SJCRH30 (cell line): ENCODE measurements at places on chromosomes 1 and 21. TPM values are rescaled to one million over a fixed set of nuclear protein-coding genes. Genes with fewer than 3 reads are reported as not detected.

The HORMAD1 gene
- 0.36 TPM in 1 of 2 replicates, not detected in the other for total RNA-seq

DNA sequence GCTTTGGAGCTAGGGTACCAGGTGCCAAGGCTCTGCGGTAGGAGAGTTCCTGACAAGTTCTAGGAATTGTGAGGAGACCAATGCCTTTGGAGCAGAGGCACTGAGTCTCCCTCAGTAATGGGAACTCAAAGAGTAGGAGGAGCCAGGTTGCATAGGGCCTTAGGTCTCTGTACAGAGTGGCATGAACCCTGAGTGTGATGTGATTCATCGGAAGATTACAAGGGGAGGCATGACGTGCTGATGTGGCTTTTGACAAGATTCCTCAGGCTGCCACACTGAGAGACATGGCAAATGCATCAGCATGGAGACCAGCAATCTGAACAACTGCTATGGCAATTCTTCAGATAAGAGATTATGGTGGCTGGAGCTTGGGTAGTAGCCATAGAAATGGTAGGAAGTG is 94.6 kb upstream of the SLC44A3 start:
- DNase-seq: no peak
- no peak overlapping the region for H3K27ac ChIP-seq
- peaks cover 18% of the 10 kb centered on the region for H3K4me1 ChIP-seq

The FCER1G gene
- total RNA-seq: 0.28 and 0.30 TPM in 2 replicates

The C1orf210 gene
- not detected in 2 replicates for total RNA-seq

- no peaks in the 10 kb centered on the region for H3K36me3 ChIP-seq
- peaks cover 28% of the 10 kb centered on the region for H3K4me1 ChIP-seq
- peak; percentile 80 for DNase-seq
- H3K27ac ChIP-seq: peak overlapping the region; percentile 84
- H3K4me3 ChIP-seq: peak overlapping the region; percentile 48
- no peaks in the 10 kb centered on the region for H3K27me3 ChIP-seq
These were observed 62.1 kb downstream of the SKI start for GRCh38 chr1:2290171-2290578.

The TNFRSF1B gene
- 6.8 and 7.0 TPM in 2 replicates for total RNA-seq

DNA sequence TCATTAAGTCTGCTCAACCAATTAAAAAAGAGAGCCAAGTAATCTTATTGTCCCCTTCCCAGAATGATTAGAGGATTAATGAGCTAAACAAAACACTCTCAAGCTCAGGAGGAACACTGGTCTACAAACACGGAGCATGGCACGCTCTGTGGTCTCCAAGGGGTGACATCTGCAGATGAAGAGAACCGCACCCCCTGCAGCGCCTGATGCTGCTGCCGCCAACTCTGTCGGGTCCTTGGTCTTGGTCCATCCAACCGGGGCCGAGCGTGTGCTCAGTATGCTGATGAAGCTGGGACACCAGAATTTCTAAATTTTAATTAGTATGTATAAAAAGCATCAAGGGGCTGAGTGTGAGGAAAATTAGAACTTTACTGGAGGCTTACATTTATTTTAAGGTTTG is 82.7 kb downstream of the LPAR3 start:
- no peaks in the 10 kb centered on the region for H3K27me3 ChIP-seq
- H3K4me3 ChIP-seq: no peak overlapping the region
- no peak overlapping the region for H3K27ac ChIP-seq
- H3K36me3 ChIP-seq: no peaks in the 10 kb centered on the region

DNA sequence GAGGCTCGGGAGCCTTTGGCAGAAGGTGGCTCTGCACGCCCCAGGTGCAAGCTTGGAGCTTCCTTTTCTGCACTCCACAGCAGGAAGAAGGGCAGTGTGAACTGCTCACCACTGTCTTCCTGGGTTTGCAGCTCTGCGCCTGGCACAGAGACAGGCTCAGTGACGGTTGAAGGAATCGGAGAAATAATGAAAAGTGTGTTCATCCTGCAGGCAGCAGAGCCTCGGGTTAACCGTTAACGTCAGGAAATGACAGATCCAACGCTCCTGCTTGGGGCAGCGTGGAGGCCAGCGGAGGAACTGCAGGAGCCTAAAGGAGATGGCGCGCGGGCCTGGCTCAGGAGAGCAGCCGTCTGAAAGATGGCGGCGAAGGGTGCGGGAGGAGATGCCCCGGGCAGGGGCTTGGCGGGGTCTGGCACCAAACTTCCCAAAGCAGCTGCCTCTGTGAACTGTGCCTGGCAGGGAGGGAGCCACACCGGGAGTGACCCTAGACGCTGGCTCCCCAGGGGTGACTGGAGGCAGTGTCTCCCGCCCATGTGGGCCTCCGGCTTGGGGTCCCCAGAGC is 10.9 kb upstream of the SAMD11 start:
- H3K36me3 ChIP-seq: no peaks in the 10 kb centered on the region
- no peak overlapping the region for H3K4me3 ChIP-seq
- DNase-seq: no peak
- H3K4me1 ChIP-seq: peaks cover 20% of the 10 kb centered on the region
- H3K27ac ChIP-seq: no peak overlapping the region
- H3K27me3 ChIP-seq: peaks cover 36% of the 10 kb centered on the region
